ENCODE measurements at places on chromosomes 6 and 20. TPM values are rescaled to one million over a fixed set of nuclear protein-coding genes. Genes with fewer than 3 reads are reported as not detected.

DNA sequence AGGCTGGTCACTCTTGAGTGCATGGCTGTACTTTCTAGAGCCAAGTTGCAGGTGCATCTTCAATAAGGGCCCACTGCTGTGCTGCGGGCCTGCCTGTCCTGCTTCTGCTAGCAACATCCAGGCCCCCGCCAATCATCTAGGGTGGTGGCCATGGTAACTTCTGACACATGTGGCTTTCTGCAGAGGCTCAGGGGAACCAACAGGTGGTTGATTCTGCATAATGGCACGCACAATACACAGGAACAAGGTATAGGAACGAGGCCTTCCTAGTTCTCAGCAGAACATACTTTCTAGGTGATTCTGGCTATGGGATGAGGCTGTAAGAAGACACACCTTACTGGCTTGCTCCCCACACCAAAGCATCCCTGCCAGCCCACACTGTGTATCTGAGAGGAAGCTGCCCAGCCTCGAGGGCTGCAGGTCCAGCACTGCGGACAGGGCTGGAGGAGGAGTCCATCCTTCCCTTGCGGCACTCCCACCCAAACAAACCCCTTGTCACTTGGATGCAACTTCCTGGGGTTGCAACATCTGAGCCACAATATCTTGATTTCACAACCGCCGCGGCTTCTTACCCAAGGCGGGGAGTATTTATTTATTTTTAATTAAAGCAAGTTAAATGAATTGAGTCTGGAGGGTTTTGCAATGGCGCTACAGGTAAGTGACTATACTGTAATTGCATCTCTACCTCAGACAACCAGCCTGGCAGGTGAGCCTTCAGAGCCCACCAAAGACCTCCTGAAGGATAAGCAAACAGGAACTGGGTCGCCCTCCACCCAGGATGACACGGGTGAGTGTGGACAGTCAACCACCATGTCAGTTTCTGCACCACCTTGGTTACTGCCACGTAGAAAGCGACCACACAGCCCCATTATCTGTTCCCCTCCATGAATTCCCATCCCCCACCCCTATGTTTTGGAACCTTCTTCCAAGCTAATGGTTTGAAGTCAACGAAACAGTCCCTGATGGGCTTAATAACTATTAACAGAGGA, 49.6 kb downstream of the SULF2 start:
- no peaks in the 10 kb centered on the region for H3K36me3 ChIP-seq
- DNase-seq, result no peak

DNA sequence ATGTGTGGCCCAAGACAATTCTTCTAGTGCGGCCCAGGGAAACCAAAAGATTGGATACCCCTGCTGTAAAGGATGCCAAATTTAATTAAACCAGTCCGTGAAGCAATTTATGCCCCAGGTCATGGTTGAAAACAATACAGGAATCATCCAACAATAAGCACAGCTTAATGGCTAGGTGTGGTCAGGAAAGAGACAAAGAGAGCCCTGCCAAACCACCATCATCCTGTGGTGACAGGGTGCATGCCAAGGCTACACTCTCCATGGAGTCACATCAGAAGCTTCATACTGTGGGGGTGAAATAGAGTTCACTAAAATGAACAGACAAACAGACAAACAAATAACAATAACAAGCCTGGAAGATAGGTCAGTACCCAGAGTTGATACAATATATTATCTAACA, 62.7 kb downstream of the DZANK1 start:
- DNase-seq, result no peak
- H3K4me1 ChIP-seq, result no peaks in the 10 kb centered on the region
- no peaks in the 10 kb centered on the region for H3K36me3 ChIP-seq
- no peak overlapping the region for H3K27ac ChIP-seq

GRCh38 chr6:121794630-121795029, 359.2 kb downstream of the GJA1 start:
- no peaks in the 10 kb centered on the region for H3K27me3 ChIP-seq
- H3K36me3 ChIP-seq, result no peaks in the 10 kb centered on the region
- no peak for DNase-seq
- H3K4me3 ChIP-seq, result no peak overlapping the region

DNA sequence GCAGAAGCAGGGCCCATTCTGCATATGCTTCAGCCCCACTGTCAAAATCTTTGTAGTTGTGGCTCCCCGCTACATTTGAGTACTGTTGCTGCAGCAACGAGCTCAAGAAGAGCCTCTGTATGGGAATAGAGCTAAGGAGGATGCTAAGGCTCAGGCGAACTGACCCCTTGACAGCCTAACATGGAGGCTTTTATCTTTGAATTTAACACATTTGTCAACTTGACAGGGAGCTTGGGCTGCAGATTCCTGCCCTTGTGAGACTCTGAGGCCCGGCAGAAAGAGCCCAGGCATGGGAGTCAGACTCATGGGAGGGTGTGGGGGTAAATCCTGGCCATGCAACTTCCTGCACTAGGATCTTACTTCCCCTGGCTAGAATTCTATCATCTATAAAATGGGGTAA, 278.7 kb upstream of the CITED2 start:
- no peak overlapping the region for H3K27ac ChIP-seq
- H3K4me3 ChIP-seq, result no peak overlapping the region
- no peaks in the 10 kb centered on the region for H3K4me1 ChIP-seq
- no peaks in the 10 kb centered on the region for H3K36me3 ChIP-seq
- H3K27me3 ChIP-seq, result no peaks in the 10 kb centered on the region
- DNase-seq, result no peak

DNA sequence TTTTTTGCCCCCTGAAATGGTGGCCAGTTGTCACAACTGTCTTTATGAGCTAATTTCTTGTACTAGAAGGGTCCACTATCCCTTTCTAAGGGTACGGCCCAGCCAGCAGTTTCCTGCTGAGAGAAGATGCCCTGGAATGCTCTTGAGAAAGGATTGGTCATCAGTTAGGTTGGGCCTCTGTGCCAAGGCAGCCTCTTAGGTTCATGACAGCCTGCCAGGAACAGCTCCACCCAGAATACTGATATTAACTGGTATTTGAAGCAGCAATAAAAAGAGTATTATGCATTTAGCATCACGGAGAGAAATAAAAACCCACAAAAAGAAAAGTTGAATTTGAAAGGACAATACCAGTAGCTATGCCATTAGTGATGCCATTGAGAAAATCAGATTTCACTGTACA, 9.0 kb upstream of the HINT3 start:
- H3K27me3 ChIP-seq, result no peaks in the 10 kb centered on the region
- H3K4me1 ChIP-seq, result peaks cover 8% of the 10 kb centered on the region
- H3K36me3 ChIP-seq, result no peaks in the 10 kb centered on the region
- no peak overlapping the region for H3K27ac ChIP-seq

DNA sequence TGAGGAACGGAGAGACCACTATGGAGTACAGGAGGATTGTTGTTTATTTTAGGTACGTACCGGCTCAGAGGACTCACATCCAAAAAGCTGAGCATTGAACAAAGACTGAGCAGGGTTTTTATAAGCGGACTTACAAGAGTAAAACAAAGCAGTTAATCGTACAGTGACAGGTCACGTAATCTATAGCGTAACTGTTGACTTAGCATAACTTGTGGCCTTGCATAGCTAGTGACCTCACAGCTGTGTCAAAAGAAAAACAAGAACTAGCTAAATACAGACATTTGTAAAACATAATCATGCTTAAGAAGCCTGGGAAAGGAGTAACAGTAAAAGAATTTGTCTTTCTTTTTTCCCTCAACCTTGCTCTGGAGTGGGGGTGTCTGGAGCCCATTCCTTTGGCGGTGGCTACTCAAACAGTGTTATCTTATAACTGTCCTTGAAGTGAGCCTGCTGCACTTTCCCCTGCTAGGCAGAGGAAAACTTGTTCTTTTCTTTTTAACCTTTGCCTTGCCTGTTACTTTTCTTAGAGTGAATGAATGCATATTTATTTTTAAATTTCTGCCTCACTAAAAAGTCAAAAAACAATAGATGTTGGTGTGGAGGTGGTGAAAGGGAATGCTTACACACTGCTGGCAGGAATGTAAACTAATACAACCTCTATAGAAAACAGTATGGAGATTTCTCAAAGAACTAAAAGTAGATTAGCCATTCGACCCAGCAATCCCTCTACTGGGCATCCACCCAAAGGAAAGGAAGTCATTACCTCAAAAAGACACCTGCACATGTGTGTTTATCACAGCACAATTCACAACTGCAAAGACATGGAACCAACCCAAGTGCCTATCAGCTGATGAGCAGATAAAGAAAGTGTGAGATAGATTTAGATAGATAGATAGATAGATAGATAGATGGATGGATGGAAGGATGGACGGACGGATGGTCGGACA, 109.0 kb downstream of the TAF4 start:
- DNase-seq, result no peak
- H3K4me3 ChIP-seq, result no peak overlapping the region
- H3K27me3 ChIP-seq, result no peaks in the 10 kb centered on the region
- no peak overlapping the region for H3K27ac ChIP-seq
- H3K4me1 ChIP-seq, result no peaks in the 10 kb centered on the region

DNA sequence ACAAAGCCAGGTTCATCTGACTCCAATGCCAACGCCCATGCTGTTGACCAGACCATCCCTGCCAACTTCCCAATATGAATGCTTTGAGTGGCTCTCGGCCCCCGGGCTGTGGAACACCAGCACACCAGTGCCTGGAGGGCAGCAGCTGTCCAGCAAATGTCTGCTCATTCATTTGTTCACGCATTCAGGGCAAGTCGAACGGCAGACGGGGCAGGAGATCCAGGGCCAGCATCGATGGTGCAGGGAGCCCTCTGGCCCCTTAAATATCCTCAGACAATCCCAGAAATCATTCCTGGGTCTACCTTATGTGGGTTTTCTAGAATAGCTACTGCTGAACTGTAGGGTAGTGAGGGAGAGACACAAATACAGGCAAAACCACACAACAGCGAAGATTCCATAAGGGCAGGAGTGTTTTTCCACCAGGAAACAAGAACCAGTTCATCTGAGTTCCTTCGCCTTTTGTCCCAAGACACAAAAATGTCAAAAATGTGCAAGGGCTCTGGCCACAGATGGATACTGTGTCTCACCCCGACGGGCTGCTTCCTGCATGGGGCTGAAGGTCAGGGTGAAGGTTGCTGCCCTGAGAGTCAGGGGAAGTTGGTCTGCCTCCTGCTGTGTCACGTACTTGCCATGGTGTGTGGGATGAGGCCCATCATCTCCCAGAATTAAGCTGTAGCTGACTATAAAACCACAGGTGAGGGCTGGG, 15.5 kb downstream of the RIPOR3 start:
- H3K36me3 ChIP-seq, result no peaks in the 10 kb centered on the region
- no peak overlapping the region for H3K4me3 ChIP-seq
- DNase-seq, result no peak

DNA sequence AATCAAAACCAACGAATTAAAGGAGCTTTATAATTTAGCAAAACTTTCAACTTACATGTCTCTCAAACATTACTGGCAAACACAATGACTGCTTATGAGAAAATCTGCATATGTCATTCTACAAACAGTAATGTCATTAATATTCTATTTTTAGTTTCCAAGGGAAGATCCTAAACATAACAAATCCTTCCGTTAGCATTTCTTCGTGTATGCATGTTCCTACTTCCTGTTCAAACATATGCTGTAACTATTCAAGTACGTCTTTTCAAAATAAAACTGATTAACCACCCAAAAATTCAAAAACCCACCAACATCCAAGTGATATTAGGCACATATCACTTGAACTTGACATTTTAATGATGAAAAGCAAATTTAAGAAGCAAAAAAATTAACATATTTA, 131.3 kb downstream of the HACE1 start:
- no peaks in the 10 kb centered on the region for H3K36me3 ChIP-seq
- no peaks in the 10 kb centered on the region for H3K27me3 ChIP-seq
- no peaks in the 10 kb centered on the region for H3K4me1 ChIP-seq
- DNase-seq, result no peak
- no peak overlapping the region for H3K4me3 ChIP-seq
- H3K27ac ChIP-seq, result no peak overlapping the region

GRCh38 chr20:62481425-62482145, 5.8 kb upstream of the GATA5 start:
- H3K36me3 ChIP-seq, result no peaks in the 10 kb centered on the region
- no peak for DNase-seq
- H3K4me1 ChIP-seq, result no peaks in the 10 kb centered on the region

- no peaks in the 10 kb centered on the region for H3K36me3 ChIP-seq
- no peak overlapping the region for H3K27ac ChIP-seq
- H3K4me3 ChIP-seq, result no peak overlapping the region
- no peaks in the 10 kb centered on the region for H3K27me3 ChIP-seq
- DNase-seq, result no peak
Observed at GRCh38 chr20:9035126-9035525, 33.8 kb upstream of the PLCB4 start.

GRCh38 chr20:45924391-45925261, 9.9 kb upstream of the PCIF1 start:
- DNase-seq, result peak; percentile 42
- H3K4me3 ChIP-seq, result no peak overlapping the region
- no peaks in the 10 kb centered on the region for H3K4me1 ChIP-seq
- peak overlapping the region; percentile 66 for H3K27ac ChIP-seq
- no peaks in the 10 kb centered on the region for H3K27me3 ChIP-seq

GRCh38 chr6:166157930-166158617, 9.6 kb downstream of the TBXT start:
- no peaks in the 10 kb centered on the region for H3K36me3 ChIP-seq
- H3K4me3 ChIP-seq, result no peak overlapping the region
- DNase-seq, result no peak
- no peaks in the 10 kb centered on the region for H3K4me1 ChIP-seq
- no peaks in the 10 kb centered on the region for H3K27me3 ChIP-seq

GRCh38 chr6:14274546-14275492, 157.2 kb downstream of the CD83 start:
- no peaks in the 10 kb centered on the region for H3K27me3 ChIP-seq
- no peak overlapping the region for H3K27ac ChIP-seq
- no peak for DNase-seq

DNA sequence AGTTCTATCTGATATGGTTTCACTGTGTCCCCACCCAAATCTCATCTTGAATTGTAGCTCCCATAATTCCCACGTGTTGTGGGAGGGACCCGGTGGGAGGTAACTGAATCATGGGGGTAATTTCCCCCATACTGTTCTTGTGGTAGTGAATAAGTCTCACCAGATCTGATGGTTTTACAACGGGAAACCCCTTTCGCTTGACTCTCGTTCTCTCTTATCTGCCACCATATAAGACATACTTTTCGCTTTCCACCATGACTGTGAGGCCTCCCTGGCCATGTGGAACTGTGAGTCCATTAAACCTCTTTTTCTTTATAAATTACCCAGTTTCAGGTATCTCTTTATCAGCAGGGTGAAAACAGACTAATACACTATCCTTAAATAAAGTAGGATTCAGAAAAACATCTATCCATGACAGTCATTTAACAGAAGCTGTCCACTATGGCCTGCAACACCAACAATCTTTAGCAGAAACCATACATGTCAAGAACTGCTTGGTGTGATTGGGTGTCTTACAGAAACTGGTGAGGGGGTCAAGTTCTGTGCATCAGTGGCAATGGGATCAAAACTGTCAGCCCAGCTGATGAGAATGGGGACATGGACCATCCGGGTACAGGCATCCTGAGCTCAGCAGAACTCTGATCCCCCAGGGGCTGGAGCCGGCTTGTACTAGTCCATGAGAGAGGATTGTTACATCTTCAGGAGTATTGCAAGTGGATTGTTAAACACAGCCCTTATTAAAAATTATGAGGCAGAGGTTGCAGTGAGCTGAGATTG, 59.2 kb downstream of the SCML4 start:
- H3K4me3 ChIP-seq, result no peak overlapping the region
- no peaks in the 10 kb centered on the region for H3K27me3 ChIP-seq
- no peak overlapping the region for H3K27ac ChIP-seq

SOX12 gene
- 5.0 TPM for total RNA-seq

FNDC1 gene
- total RNA-seq, result 1.1 TPM

HUS1B gene
- total RNA-seq, result 0.64 TPM

MICB gene
- total RNA-seq, result 6.7 TPM

All from colonic mucosa (tissue), 4 donors.